Activated CD4-positive, alpha-beta T cell treated with anti-CD3 and anti-CD28 coated beads, Interleukin-10, Interleukin-2, amounts not matched to agents 100 ng/mL and 50 ng/mL, durations not matched to agents 16 hours and 8 hours (primary cell): ENCODE measurements at places on chromosomes 16 and 17.

DNA sequence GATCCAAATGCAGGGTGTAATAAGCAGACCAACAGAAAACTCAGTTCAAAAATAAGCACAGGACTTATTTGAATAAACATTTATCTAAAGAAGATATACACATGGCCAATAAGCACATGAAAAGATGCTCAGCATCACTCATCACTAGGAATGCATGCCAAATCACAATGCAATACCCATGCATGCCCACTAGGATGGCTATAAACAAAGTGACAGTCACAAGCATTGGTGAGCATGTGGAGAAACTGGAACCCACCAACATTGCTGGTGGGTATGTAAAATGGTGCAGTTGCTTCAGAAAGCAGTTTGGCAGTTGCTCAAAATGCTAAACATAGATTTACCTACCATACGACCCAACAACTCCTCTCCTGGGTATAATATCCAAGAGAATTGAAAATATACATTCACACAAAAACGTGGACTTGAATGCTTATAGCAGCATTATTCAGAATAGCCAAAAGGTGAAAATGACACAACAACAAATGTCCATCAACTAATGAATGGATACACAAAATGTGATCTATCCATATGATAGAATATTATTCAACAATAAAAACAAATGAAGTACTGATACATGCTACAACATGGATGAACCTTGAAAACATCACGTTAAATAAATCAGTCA lies 20.1 kb downstream of the UBE2O start:
- peak; percentile 30 for DNase-seq

- DNase-seq, result no peak
These were observed 400.9 kb downstream of the SLC39A11 start for GRCh38 chr17:72691586-72691985.

- peak; percentile 16 for DNase-seq
These were observed 4.3 kb downstream of the MT1H start for GRCh38 chr16:56673921-56674320.

DNA sequence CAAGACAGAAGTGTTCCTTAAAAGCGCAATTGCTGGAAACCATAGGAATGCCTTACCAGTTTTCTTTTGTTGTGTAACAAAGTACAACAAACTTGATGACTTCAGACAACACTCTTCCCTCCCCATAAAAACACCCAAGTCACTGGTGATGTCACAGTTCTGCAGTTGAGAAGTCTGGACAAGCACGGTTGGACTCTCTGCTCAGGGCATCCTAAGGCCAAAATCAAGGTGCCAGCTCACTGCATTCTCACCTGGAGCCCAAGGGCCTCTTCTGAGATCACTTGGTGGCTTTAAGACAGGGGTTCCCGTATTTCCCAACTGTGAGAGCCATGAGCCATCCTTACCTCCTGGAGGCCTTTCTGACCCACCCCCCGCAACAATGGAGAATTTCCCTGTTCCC lies 45.6 kb upstream of the MEAK7 start:
- DNase-seq, result peak; percentile 42

- peak; percentile 66 for DNase-seq
These were observed 56.2 kb downstream of the PRMT7 start for GRCh38 chr16:68367030-68367429.

- peak; percentile 48 for DNase-seq
These were observed 36.0 kb upstream of the CCL1 start for GRCh38 chr17:34398990-34399389.

- DNase-seq, result no peak
These were observed 21.9 kb downstream of the MRM1 start for GRCh38 chr17:36623281-36623680.

DNA sequence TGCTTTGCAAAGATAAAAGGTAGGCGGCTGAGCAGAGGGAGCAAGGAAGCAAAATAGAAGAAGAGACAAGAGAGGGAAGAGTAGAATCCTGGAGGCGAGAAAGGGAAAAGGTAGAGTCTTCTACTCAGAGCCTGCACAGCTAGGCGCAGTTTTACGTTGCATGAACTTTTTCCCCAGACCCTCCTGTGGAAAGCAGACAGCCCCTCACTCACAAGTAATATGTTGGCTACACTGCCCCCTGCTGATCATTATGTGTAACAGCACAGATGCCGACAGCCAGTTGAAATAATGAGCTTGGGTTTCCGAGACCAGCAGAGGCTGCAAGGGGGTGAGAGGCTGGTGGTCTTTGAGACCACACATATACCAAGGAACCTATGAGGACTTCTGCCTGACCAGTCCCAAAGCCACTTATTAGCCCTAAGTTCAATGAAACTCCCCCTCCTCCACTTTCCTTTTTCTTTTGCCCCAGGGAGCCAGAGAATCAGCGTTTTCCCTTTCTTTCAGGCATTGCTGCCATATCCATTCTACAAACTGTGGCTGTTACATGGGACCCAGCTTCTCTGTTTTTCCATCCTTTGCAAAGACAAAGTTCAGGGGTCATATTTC lies 22.5 kb upstream of the CMTR2 start:
- DNase-seq, result peak; percentile 31

GRCh38 chr16:593406-593805 lies 3.5 kb downstream of the RAB40C start:
- no peak for DNase-seq

DNA sequence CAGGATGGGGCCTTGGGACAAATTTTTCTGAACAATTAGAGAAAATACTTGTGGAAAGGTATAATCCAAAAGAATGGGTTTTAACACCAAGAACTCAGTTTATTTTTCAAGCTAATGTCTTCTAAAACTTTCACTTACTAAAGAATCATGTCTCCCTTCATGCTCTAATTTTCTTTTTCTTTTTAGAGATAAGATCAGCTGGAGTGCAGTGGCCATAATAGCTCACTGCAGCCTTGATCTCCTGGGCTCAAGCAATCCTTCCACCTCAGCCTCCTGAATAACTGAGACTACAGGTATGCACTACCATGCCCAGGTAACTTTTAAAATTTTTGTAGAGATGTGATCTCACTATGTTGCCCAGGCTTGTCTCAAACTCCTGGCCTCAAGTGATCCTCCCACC lies 5.5 kb downstream of the OR4D1 start:
- no peak for DNase-seq

DNA sequence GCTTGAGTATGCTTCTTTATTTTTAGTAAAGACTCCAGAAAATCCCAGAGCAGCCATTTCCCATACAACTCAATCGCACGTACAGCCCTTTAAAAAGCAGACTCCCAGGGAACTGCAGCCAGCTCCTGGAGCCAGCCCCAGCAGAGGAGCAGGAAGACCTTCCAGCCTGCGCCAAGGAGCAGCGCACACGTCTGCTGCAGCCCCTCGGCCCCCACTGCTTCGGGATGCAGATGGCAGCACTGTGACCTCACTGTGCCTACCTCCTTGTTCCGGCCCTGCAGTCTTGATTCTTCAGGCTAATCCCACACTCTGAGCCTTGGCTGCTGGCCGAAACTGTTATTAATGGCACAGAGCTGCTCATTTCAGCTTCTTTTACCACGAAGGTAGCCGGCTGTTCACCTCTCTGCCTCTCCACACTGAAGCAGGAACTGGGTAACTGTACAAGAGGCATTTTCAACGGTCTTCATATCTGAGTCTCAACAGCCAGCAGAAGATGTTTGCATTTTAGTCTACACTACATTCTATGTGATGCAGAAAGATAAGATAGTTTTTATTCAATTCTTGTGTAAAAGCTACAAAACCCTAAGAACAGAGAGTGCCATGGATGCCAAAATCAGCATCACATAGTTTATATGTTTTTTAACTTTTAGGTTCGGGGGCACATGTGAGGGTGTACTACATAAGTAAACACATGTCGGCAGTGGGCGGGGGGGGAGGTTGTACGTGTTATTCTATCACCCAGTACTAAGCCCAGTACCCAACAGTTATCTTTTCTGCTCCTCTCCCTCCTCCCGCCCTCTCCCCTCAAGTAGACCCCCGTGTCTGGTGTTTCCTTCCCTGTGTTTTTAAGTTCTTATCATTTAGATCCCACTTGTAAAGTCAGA lies 130.9 kb downstream of the ANKRD11 start:
- DNase-seq, result no peak

DNA sequence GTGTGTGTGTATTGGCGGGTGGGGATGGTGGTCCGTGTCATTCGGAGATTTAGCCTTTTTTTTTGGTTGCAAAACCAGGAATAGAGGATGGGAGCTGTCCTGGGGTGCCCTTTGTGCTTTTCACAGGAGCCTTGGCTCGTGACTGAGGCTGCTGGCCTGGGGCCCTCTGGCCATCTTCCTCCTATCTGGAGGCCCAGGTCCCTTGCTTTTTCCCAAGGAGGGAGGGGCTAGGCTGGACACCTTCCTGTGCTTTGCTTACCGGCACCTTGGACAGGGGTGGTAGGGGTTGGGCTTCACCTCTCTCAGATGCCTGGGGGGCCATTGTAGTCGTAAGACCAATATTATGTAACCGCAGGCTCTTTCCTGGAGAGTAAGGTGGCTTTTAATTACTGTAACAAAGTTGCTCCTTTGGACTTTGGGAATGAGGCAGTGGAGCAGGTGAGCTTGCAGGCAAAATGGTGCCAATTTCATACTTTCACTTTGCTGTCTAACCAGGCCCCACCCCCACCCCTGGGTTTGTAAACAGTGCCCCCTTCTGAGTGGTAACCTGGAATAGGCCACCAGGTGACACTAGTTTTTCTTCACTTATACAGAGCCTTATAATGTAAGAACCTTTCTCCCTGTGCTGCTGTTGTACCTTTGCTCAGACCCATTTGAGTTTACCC lies 1.2 kb downstream of the DYNLL2 start:
- DNase-seq, result peak; percentile 56

GRCh38 chr17:81858170-81858966 lies 2.0 kb downstream of the P4HB start:
- DNase-seq, result no peak

DNA sequence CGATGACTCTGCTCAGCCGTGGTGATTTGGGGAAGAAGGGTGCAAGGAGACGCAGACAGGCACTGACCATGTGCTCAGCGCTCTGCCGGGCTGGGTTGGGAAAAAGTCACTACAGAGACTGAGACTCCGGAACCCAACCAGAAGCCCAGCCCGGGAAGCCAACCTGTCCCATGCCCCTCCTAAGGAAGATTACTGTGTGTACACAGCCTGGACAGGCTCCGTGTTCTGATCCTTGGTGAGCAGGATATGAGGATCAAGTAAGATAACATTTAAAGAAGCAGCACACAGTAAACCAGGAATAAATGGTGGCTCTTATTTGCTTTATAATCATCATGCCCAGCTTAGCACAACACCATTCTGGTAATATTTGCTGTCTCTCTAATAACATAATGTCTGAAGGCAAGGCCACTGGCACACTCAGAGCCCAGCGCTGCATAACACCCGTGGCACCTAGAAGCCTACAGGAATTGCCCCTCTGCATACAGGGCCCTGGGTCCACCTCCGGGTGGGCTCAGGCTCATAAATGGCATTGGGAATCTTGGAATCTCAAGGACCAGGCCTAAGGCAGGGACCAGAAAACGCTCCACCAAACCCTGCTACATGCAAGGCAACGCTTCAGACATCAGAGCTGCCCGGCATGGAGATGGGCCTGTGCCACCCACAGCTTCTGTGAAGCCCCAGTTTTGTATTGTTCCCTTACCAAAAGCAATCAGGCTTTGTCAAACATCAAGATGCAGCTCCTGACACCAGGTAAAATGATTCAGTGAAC lies 113.5 kb downstream of the DYNLRB2 start:
- DNase-seq, result no peak

DNA sequence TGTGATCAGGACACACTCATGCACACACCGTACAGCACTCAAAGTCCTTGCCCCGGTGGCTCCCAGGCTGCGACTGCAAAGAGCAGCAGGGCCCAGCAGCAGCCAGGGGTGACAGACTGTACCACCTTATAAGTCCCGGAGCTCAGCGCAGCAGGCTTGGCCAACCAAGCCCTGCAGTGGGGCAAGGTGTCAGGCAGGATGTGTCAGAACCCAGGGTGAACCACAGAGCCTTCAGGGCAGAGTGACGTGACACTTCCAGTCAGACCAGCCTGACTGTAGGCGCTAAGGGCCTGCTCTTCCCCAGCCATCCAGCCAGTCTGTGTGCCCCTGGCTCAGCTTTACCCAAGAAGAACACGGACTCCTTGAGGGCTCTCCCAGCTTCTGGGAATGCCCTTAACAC lies 204.1 kb downstream of the COPRS start:
- DNase-seq, result peak; percentile 63

- DNase-seq, result no peak
These were observed 15.9 kb upstream of the TBX2 start for GRCh38 chr17:61383689-61384201.

DNA sequence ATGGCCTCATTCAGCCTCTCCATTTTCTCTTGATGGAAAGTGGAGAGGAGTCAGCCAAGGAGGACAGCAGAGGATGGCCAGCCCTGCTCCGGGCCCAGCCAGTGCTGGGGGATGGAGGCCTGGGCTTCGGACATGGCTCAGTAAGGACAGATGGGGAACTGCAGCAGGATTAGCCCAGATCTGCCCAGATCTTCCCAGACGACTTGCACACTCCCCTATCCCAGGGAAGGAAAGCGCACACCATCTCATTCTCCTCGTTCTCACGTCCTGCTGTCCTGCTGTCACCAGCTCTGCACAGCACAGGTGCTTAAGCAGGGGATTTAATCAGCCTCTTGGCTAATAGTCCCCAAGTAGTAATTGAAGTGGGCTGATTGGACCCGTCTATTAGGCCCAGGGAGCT lies 100.2 kb upstream of the SDK2 start:
- no peak for DNase-seq

- DNase-seq, result no peak
These were observed 18.2 kb downstream of the IGSF6 start for GRCh38 chr16:21634216-21634615.

- DNase-seq, result no peak
These were observed 9.1 kb upstream of the ANKFN1 start for GRCh38 chr17:56144223-56144622.

DNA sequence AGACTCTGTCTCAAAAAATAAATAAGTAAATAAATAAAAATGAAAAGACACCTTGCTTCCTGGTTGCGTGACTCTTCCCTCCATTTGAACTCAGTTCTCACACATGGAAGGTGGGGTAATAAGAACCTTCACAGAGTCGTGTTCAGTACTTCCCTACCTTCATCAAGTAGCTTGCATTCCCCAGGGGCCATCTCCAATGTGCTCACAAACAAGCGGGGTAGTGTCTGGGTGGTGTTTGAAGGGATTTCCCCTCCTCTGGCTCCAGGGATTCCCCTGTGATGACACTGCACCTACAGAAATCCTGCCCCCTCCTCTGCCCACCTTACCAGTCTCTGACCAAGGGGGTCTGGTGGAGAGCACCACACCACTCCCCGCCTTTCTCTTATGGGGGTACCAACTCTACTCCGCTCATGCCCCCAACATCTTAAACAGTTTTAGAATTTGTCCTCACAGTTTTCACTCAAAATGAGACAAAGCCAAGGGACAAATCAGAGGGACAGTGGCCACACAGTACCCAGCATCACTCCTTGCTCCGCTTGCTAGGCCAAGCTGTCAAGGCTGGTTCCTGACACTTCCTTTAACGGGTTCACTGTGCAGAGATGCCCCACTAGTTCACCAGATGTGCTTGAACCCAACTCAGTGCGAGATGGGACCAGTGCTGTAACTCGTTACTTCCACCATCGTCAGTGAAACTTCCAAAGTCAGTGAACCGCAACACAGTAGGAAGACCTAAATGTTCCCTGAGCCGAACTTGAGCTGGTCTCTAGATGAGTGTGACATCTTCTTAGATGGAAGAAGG lies 69.1 kb downstream of the COPRS start:
- no peak for DNase-seq
